ENCODE measurements at places on chromosomes 16 and 17. TPM values are rescaled to one million over a fixed set of nuclear protein-coding genes. Genes with fewer than 3 reads are reported as not detected.

Gene DRC7
- total RNA-seq = not detected

Gene KRTAP29-1
- not detected for total RNA-seq

Gene AATK
- total RNA-seq = 0.03 TPM

Gene HIGD1B
- total RNA-seq = not detected

Gene TAC4
- 0.20 TPM for total RNA-seq

Gene LYRM1
- total RNA-seq = 52.8 TPM

Gene EMP2
- 11.2 TPM for total RNA-seq

Gene MYLK3
- 0.17 TPM for total RNA-seq

Gene SKAP1
- total RNA-seq = not detected

Gene CASKIN2
- total RNA-seq = 7.4 TPM

Gene NT5M
- 1.9 TPM for total RNA-seq

Gene PPP1R27
- not detected for total RNA-seq

Gene PRR35
- total RNA-seq = not detected

Gene KRT28
- not detected for total RNA-seq

Gene KRTAP9-2
- total RNA-seq = not detected

Gene SPG7
- 98.5 TPM for total RNA-seq

Gene LCMT1
- total RNA-seq = 25.2 TPM

Gene OMG
- total RNA-seq = not detected

Gene RSKR
- total RNA-seq = 2.8 TPM

Gene MED9
- 9.7 TPM for total RNA-seq

Gene MSLN
- total RNA-seq = not detected

Gene ZNF287
- 0.07 TPM for total RNA-seq

Gene CCL2
- 0.51 TPM for total RNA-seq

Gene HAP1
- total RNA-seq = not detected

Gene TOX3
- total RNA-seq = not detected

Gene KRTAP9-8
- not detected for total RNA-seq

Gene KRT13
- total RNA-seq = not detected

Gene CDH13
- total RNA-seq = 66.0 TPM

Gene CTRB2
- total RNA-seq = not detected

Gene TPSD1
- total RNA-seq = not detected

Gene CD300H
- not detected for total RNA-seq

Gene NPIPA3
- total RNA-seq = 0.82 TPM

Gene CRHR1
- not detected for total RNA-seq

Gene LRRC75A
- total RNA-seq = not detected

Gene KRT9
- total RNA-seq = not detected

Gene TLCD1
- total RNA-seq = 28.8 TPM

Gene ADCY9
- total RNA-seq = 7.9 TPM

Gene FAM171A2
- total RNA-seq = 11.7 TPM

Gene KCNJ16
- total RNA-seq = not detected

Gene ALOX15
- not detected for total RNA-seq

Gene UTS2R
- not detected for total RNA-seq

Gene KRTAP3-1
- not detected for total RNA-seq

Gene LITAFD
- not detected for total RNA-seq

Gene RRAD
- not detected for total RNA-seq

Gene TP53TG3F
- not detected for total RNA-seq

All from HT1080 (cell line).